Kidney (tissue), 22 donors: ENCODE measurements at places on chromosomes 7 and 10. TPM values are rescaled to one million over a fixed set of nuclear protein-coding genes. Genes with fewer than 3 reads are reported as not detected.

The HBP1 gene
- 29.3 TPM for polyA plus RNA-seq

GRCh38 chr7:88576720-88577119 is 182.8 kb upstream of the ZNF804B start:
- H3K4me1 ChIP-seq: no peaks in the 10 kb centered on the region
- no peak overlapping the region for H3K4me3 ChIP-seq
- H3K27ac ChIP-seq: no peak overlapping the region
- no peaks in the 10 kb centered on the region for H3K27me3 ChIP-seq
- no peaks in the 10 kb centered on the region for H3K36me3 ChIP-seq

- H3K27ac ChIP-seq: no peak overlapping the region
- no peak overlapping the region for H3K4me3 ChIP-seq
- H3K4me1 ChIP-seq: no peaks in the 10 kb centered on the region
- H3K27me3 ChIP-seq: no peaks in the 10 kb centered on the region
Observed at GRCh38 chr7:5619419-5620130, 161.9 kb downstream of the RNF216 start.

DNA sequence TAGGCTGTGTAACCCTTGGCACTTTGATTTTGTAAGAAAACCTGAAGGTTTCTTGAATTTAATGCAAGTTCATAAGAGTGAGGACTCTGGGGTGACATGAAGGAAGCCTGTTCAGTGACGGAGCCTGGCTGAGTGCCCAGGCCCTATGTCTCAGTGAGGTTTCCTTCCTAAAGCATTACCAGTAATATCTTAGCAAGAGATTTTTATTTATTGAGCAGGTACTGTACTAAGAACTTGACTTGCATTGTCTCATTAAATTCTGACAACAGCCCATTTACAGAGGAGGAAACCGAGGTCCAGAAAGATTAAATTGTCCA is 197.2 kb downstream of the HECW1 start:
- H3K4me3 ChIP-seq: no peak overlapping the region
- no peaks in the 10 kb centered on the region for H3K4me1 ChIP-seq
- H3K27ac ChIP-seq: no peak overlapping the region

GRCh38 chr10:71835671-71836595 is 15.1 kb downstream of the PSAP start:
- H3K4me1 ChIP-seq: peaks cover 63% of the 10 kb centered on the region
- H3K27me3 ChIP-seq: no peaks in the 10 kb centered on the region
- peak overlapping the region; percentile 91 for H3K27ac ChIP-seq
- H3K36me3 ChIP-seq: peaks cover 3% of the 10 kb centered on the region

DNA sequence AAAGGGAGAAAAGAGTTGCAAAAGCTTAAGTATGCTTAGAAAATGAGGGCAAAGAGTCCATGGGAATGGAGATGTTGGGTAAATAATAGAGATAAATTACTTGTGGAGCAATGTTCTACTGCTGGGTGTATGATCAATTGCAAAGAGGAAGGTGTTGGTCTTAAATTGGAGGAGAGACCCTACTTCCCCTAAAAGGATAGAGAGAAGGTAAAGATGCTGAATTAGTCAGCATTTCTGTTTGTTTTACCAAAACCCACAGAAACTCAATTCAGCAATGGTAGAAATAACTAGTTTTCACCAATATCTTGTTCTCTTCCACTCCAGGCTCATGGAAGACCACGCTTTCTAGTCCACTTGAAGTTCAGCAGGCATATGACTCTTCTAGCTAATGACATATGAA is 32.1 kb downstream of the ASB4 start:
- H3K36me3 ChIP-seq: no peaks in the 10 kb centered on the region
- no peak for DNase-seq
